ENCODE measurements at places on chromosomes 11 and 22.

- DNase-seq: no peak
Observed at GRCh38 chr11:88157370-88157769, 17.9 kb downstream of the RAB38 start.

DNA sequence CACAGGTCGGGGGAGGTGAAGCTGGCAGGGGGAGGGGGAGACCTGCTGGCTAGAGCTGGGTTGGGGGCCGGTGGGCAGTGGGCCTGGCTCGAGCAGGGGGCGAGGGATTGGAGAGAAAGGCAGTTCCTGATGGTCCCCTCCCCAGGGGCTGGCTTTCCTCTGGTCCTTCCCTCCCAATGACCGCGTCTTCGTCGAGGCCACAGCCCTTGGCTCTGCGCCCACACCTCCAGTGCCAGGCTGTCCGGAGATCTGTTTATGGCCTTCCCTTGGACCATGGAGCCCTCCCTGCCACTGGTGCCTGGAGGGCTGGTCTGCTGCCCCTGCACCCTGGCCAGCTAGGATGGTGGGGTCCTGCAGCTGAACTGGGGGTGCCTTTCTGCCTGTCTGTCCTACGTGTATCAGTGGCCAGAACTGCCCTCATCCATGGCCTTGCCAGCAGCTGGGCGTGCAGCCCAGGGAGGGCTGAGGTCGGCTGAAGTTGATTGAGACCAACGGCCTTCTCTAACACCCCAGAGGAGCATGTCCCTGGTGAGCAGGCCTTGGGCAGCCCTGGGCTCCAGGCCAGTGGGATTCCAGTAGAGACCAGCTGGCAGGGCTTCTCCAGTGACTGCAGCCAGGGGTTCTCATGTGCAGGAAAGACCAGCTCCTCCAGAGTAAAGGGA, 12.3 kb downstream of the TANGO2 start:
- no peak for DNase-seq

DNA sequence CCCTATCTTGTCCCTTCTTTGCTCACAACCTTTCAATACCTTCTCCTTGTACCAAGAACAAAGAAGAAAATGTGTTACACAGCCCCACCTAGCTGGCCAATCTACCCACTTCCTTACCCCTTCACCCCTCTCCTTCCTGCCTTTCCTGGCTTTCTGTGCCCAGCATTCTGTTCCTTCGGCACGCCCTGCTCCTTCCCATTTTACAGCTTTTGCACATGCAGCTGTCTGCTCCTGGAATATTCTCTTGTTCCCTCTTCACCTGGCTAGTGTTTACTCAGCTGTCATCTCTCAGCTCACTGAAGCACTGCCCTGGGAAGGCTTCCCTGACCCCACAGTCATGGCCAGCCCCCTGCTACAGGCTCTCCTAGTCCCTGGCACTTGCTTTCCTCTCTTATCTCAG, 30.7 kb downstream of the SERPINH1 start:
- DNase-seq: no peak

DNA sequence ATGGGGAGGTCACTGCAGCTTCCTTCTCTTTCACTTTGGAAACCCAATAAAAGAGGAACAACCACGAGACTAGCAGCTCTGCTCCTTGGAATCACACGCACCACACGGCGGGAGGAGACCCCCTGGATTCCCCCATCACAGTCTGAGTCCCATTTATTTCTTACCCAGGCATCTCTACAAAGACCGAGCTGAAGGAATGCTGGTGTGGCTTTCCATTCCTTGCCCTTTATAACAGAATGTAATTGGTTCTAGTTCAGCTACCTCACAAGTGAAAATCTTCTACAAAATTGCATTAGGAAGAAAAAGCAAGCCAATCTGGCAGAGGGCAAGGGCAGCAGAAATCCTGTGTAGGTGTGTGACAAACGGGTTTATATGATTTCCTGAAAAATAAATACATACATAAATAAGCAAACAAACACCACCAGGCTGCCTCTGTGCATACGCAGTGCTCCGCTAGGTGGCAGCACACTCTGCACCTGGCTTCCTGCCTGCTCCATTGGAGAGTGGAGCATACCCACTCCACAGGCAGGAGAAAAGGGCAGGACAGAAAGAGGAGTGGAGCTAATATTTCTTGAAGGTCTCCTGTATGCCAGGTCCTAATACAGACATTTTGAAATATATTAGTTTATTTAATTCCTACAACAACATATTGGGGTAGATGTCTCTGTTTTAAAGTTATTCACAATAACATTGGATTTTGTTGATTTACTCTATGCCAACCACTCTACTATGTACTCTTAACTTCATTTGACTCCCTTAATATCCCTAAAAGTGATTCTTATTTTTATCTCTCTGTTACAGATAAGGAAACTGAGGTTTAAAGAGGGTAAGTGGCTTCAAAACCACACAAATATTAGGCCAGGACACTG, 673.1 kb downstream of the KCNA4 start:
- no peak for DNase-seq

DNA sequence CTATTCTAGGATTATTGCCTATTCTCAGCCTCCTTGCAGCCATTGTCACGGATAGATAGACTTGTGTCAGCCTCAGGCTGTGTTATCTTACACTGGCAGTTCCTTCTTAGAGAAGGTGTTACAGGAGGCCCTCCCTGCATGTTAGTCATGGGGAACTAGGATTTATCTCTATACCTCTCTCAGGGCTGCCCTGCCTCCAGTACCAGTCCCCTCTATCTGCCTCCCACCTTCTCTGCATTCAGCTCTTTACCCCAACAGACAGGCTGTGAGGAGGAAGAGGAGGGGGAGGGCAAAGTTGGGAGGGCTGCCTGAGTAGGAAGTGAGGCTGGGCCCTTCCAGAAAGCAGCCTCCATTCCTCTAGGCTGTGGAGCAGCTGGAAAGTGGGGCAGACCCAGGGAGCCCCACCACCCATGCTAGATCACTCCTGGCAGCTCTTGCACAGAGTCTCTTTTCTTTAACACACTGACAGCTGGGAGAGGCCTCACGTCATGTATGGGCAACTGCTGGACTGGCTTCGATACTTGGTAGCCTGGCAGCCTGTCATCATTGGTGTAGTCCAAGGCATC, 2.9 kb upstream of the IL18BP start:
- no peak for DNase-seq

- peak; percentile 48 for DNase-seq
Observed at GRCh38 chr22:46036558-46037408, 59.8 kb upstream of the WNT7B start.
